T-helper 2 cell treated with Interferon-gamma antibody and Interleukin-4, amounts not matched to agents 5 μg/mL and 100 μg/mL, for 36 hours (primary cell): ENCODE measurements at places on chromosomes 12 and 14.

DNA sequence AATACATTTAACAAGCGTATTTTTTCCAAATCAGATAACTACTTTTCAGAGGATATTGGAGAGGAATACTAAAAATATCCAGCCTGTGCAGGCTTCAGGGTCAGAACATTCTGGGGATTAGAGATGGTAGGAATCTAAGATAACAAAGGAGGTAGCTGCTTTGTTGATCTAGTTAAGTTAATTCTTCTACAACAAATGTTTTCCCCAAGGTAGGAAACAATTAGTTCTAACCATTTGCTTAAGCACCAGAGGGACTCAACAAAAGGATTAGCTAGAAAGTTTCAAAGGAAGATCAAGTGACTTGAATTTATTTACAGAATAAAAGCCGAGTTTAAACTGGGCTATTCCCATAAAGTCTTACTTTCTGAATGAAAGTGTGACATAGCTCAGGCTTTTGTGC lies 524.2 kb downstream of the TMTC2 start:
- DNase-seq, result no peak

GRCh38 chr14:91406982-91407381 lies 10.6 kb downstream of the CCDC88C start:
- no peak for DNase-seq

- no peak for DNase-seq
These were observed 8.3 kb downstream of the CALM1 start for GRCh38 chr14:90405101-90405500.

DNA sequence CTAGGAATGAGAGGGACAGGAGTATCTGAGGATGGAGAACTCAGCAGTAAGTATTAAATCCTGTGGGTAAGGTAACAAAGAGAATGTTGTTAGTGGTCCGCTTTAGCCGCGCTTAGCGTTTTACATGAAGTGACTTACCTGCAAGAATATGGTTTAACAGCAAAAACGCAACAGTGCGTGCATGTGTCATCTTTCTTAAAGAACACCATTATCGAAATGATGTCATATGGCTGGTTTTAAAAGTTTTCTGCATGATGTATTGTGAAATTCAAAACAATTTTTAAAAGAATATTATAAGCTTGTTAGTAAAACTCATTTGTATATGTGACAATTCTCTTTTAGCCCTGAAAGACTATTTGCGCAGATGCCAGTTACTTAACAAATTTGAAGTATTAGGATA lies 1.7 kb downstream of the LEMD3 start:
- DNase-seq, result no peak

- no peak for DNase-seq
These were observed 53.6 kb downstream of the R3HDM2 start for GRCh38 chr12:57377103-57377840.

GRCh38 chr12:126346087-126346486 lies 1280.9 kb downstream of the AACS start:
- no peak for DNase-seq

GRCh38 chr14:33788161-33788560 lies 162.7 kb downstream of the EGLN3 start:
- no peak for DNase-seq

- no peak for DNase-seq
These were observed 99.4 kb upstream of the NCOR2 start for GRCh38 chr12:124666722-124667259.

DNA sequence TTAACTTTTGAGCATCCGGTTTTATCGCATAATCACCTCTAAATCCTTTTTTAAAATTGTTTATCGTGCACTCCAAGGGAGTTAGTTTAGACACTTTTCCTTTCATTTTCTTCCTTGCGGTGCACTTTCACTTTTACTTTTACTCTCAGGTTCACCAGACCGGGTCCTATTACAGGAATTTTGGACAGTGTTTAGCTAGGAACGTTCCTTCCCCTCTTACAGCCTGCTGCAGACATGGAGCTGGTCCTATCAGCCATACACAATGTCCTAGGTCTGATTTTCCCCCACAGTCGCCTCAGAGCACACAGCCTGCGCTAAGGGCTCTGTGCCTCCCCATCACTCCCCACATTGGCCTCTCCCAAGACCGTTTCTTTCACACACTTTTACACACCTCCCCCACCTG lies 103.9 kb downstream of the ALG10 start:
- no peak for DNase-seq

GRCh38 chr14:64728106-64728505 lies 23.9 kb downstream of the PLEKHG3 start:
- no peak for DNase-seq

GRCh38 chr14:50025776-50026175 lies 90.6 kb downstream of the VCPKMT start:
- DNase-seq, result no peak

DNA sequence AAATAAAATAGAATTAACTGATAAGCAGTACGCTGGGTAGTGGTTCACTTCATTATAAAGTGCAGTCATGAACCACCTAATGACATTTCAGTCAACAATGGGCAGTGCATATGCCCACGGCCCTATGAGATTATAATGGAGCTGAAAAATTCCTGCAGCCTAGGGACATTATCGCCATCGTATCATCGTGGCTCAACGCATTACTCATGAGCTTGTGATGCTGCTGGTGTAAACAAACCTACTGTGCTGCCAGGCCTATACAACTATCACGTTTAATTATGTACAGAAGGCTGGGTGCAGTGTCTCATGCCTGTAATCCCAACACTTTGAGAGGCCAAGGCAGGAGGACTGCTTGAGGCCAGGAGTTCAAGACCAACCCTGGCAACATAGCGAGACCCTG lies 62.3 kb upstream of the TMEM263 start:
- no peak for DNase-seq

GRCh38 chr12:96861656-96862055 lies 45.4 kb upstream of the NEDD1 start:
- DNase-seq, result no peak

DNA sequence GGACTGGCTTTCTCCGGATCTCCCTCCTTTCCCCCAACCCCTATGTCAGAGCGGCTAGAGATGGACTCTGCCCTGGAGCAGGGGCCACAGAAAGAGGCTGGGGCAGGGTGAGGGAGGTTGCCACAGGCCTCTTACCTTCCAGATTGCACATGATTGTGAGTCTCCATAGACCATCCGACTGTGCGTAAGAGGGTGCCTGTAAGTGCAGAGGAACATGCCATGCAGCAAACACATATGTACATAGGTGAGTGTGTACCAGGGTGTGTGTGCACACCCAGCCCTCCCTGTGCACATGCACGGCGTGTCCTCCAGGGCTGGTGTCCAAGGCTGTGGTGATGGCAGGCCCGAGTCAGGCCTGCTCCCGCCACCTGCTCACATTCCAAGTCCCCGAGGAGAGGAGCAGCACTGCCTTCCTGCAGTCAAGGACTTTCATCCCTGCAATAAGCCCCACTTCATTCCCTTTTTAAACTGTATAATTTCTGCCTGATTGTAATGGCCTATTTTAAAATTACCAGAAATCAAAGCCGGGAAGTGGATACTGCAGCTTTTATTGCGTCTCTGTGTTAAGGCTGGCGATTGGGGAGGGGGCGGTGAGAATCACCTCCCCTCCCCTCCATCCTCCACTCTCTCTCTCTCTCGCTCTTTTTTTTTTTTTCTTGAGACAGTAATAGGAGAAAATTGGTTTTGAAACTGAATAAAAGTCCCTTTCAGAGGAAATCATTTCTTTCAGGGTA lies 28.5 kb downstream of the FAM222A start:
- DNase-seq, result no peak

- peak; percentile 36 for DNase-seq
These were observed 98.2 kb downstream of the SNAPC1 start for GRCh38 chr14:61860294-61860918.

GRCh38 chr12:127260531-127260930 lies 1006.4 kb upstream of the TMEM132C start:
- DNase-seq, result no peak

DNA sequence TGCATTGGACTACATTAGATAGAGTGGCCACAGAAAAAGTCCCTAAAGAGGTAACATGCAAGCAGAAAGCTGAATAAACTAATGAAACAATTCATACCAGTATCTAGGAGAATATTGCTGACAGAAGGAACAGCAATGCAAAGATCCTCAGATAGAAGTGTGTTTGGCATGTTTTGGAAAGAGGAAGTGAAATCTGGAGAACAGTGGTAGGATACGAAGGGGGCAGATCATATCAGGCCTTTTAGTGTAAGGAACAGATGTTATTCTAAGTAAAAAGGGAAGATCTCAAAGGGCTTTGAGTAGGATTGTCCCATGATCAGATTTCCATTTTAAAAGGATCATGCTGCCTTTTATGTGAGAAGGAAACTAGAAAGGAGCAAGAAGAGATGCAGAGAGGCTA lies 342.9 kb downstream of the PAWR start:
- DNase-seq, result no peak

DNA sequence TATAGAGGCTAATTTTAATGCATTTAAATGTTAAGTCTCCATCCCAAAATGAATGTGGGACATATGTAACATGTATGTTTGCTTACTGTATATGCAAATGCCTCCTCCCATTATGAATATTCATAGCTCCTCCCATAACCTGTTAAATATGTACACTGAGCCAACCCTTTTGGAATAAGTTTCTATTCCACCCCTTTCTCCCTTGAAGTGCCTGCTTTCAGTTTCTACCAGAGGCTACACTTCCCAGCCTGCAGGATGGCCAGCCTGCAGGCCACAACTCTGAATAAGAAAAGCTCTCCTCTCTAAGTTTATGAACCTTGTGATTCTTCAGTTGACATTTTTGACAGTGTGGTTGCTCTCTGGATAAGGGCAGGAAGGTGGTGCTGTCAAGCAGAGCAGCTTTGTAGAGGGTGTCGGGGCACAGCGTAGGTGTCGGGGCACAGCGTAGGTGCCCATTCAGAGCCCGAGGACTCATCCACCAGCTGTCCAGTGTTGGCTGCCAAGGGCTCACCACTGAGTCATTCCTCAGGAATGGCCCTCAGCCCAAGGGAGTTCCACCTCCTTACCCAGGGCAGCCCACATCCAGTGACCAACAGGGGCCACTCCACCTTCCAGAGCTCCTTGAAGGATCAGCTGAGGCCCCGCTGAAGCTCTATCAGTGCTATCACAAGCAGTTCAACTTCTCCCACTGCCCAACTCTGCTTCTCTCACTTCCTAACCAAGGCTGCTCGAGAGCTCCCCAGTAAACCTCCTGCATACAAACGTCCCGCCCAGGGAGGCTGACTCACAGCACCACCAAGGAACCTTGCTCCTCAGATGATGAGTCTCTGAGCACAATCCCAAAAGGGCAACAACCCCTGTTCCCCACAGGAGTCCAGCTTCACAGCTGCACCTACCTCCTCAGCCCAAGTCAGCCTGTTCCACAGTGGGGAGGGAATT lies 31.4 kb downstream of the VWF start:
- no peak for DNase-seq

DNA sequence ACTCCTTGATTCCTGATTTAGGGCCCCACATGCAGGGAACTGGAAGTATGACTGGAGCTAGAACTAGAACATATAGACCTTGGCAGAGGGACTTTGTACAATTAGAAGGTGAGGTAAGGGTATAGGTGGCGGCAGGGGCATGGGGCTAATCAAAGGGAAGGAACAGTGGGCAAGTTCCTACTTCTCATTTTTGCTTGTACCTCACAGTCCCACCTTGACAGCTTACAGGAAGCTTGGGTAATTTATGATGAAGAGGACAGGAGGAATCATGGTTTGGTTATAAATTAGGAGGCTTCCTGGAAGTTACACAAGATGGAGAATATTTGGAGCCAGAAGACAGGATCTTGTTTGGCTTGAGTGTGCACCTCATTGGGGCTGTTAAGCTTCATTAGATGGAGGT lies 33.4 kb downstream of the SUSD6 start:
- no peak for DNase-seq
